ENCODE measurements at places on chromosomes 6 and 20.

DNA sequence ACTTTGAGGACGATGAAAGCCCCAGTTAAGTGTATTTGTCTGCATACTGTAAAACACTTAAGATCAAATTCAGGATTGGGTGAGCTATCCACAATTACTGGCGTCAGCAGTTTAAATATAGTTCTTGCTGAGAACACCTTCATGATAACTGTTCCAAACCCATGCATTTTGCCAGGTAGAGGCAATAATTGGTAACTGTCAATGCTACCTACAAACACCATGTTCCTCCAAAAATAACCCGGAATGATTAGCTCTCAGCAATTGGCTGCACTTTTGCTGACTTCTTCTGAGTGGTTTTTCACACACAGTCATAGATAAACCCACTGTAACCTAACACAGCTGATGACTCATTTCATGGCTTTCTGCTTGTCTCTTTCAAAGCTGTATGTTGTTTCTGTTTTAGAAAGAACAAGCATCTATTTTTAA, 1358.6 kb upstream of the GJE1 start:
- DNase-seq = peak; percentile 33

DNA sequence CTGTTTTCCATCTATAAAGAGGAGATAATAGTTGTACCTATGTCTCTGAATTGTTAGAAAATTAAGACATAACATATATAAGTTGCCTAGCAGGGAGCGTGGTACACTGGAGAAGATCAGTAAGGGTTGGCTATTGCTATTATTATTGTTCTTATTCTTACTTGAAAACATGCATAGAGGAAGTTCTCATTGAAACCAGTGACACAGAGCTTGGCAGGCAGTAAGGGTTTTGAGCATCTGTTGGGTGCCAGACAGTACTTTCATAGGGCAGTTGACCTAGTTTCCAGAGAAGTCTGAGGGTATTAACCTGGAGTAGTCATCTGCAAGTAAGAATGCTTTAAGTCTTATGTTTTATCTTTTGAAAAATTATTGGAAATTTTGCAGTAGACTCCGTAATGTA, 13.3 kb upstream of the SGK1 start:
- no peak for DNase-seq

DNA sequence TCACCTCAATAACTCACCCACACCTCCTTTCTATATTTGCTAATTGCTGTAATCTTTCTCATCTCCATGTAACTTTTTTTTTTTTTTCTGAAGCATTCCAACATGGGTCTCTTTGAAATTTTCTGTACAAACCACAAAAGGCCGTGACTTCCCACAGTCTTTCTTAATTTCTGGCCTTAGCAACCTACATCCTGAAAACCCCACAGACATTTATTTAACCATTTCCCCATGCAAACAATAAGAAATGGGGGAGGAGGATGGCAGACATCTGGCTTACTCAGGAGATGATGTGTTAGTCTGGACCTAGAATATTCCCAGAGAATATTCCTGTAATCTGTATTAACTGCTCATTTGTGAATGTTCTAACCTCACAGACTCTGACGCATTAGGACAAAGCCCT, 57.6 kb downstream of the MEP1A start:
- peak; percentile 19 for DNase-seq

DNA sequence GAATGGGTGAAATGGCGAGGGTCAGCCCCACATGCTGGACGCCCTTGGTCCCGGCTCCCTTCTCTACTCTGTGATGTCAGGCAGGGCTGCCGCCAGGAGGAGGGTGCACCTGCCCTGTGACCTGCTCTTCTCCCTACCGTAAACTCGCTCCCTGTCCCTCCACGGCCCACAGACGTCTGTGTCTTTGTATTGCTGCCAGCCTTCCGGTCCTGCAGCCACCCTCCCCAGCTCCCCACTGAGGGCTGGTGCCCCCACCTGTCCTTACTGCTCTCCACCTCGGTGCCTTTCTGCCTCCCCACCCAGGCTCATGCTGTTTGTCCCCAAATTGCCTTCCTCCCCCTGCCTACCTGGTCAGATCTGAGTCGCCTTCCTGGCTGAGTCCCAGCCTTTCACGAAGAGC, 4.1 kb upstream of the CCR6 start:
- no peak for DNase-seq

GRCh38 chr20:9099372-9099771, 30.5 kb downstream of the PLCB4 start:
- DNase-seq = no peak

GRCh38 chr6:57013521-57013926, 33.0 kb upstream of the KIAA1586 start:
- peak; percentile 85 for DNase-seq

- DNase-seq = no peak
These were observed 198.5 kb upstream of the TAB2 start for GRCh38 chr6:149118737-149119653.

DNA sequence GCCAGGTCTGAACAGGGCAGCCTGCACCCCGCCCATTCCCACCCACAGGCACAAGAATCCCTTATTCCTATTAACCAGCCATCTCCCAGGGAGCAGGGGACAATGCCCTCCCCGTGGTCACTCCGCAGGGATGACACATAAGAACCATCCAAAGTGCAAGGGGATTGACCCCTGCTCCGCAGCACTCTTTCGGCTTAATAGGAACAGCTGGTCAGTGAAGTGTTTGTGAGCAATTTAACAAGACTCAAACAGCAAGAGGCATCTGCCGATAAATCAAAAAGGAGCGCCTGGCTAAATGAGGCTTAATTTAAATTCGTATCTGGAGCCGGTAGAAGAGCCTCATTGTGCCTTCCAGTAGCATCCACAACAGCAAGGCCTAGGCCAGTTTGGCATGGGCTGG, 389.4 kb downstream of the RNGTT start:
- no peak for DNase-seq

DNA sequence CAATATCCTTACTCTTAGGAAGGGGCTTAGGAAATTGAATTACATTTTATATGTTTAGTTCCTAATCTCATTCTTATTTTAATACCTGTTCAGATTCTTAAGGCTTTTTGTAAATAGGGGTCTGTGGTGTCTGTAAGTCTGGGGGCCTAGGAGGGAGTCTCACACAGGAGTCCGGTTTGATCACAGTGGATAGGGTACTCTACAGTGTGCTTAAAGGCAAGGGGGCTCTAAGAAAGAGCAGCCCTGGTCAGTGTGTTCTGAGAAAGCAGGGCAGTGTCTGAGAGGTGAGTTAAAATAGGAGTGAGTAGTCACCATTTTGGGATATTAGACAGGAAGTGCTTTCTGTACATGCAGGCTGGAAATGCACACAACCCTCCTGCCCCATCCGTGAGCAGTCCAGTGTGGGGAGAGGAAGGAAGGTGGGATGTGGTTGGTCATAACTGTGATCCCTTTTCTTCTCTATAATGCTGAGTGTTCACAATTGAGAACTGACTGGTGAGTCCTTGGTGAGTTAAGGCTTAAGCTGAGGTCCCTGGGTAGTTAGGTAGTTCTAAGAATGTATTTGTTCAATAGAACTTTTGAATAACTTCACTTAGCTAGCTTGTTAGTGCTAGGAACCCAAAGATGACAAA, 50.0 kb downstream of the CDKAL1 start:
- no peak for DNase-seq

GRCh38 chr20:21273755-21274386, 29.3 kb upstream of the XRN2 start:
- DNase-seq = no peak

DNA sequence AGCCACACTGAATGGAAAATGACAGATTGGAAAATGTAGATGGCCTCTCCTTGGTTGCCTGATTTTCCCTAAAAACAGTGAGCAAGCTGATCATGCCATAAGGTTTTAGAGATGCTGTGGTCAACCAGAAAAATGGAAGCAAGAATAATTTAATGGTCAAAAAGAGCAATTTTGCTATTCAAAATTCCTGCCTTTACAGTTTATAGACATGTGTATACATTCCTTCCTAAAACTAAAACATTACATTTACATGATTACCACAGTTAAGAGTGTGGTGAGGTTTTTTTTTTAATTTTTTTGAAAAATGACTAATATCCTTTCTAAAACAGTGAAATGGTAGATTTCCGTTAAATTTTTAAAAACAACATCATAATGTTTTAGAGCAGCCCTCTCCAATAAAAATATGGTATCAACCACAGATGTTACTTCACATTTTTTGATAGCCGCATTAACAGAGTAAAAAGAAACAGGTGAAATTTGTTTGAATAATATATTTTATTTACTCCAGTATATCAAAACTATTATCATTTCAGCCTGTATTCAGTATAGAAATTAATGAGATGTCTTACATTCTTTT, 407.0 kb upstream of the SOX4 start:
- DNase-seq = no peak

DNA sequence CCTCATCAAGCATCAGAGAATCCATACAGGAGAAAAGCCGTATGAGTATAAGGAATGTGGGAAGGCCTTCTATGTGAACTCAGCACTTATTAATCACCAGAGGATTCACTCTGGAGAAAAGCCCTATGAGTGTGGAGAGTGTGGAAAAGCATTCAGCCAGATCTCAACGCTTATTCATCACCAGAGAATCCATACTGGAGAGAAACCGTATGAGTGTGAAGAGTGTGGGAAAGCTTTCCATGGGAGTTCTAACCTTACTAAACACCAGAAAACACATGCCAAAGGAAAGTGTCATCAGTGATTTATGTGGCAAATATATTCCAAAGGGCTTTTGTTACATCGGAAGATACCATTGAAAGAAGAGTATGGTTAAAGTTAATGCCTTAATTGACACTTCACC, 25.4 kb downstream of the ZKSCAN8 start:
- DNase-seq = peak; percentile 71

DNA sequence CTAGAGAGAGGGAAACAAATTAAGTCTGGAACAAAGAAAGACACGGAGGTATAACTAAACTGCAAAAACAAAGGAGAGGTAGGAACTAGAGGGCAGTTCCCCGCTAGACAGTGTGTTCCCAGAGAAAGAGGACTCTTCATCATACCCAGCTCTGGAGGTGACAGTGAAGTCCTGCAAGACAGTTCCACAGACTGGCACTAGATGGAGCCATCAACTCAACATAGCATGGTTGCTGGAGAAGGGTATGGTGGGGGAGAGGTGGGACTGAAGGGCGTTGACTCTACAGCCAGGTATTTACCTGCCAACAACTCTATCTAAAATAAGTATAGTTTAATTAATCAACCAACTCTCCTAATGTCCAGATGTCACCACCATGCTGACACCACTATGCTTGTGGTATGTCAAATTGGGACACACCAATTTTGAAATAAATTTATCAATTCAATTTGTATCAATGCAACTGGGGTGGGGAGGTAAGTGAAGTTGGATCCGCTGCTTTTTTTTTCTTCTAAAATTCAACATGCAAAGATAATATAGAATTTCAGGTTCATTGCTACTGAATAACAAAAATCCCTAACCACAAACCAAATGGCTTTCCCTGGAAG, 9.7 kb downstream of the BACH2 start:
- DNase-seq = no peak

GRCh38 chr6:88490195-88490907, 324.2 kb upstream of the CNR1 start:
- DNase-seq = no peak

DNA sequence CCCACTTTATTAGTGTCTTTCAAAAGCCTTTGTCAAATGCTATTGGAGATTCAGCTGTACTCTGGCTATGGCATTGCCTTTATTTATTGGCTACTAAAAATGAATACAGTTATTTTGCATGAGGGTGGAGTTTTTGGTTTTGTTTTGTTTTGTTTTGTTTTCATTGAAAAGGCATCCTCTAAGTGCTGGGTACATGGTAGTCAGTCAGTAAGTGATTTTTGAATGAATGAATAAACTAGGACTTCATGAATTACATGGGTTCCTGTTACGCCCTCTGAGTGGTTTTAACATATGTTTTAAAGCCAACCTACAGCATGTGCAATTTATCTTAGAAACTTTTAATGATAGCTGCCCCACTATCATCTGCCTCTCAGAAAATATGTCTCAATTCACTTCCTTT, 38.9 kb upstream of the ENPP1 start:
- DNase-seq = no peak

GRCh38 chr6:69090132-69090531, 455.1 kb downstream of the ADGRB3 start:
- peak; percentile 6 for DNase-seq

GRCh38 chr6:139490482-139490881, 116.0 kb upstream of the CITED2 start:
- DNase-seq = no peak

DNA sequence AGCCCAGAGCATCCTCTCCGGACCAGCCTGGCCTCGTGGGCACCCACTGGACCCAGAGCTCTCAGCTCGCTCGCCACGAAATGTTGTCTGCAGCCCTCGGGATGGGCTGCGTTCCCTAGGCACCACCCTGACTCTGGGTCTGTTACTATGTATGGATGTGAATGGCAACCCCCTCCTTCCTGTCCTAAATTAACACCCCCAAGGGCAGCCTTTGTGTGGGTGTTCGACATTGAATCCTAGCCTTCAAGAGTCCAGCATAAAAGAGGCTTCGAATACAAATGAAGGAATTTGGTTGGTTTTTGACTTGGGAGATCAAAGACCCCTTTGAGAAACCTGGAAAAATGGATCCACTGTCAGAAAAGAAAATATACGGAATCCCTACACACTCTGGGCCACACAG, 86.1 kb downstream of the BMP7 start:
- DNase-seq = no peak

DNA sequence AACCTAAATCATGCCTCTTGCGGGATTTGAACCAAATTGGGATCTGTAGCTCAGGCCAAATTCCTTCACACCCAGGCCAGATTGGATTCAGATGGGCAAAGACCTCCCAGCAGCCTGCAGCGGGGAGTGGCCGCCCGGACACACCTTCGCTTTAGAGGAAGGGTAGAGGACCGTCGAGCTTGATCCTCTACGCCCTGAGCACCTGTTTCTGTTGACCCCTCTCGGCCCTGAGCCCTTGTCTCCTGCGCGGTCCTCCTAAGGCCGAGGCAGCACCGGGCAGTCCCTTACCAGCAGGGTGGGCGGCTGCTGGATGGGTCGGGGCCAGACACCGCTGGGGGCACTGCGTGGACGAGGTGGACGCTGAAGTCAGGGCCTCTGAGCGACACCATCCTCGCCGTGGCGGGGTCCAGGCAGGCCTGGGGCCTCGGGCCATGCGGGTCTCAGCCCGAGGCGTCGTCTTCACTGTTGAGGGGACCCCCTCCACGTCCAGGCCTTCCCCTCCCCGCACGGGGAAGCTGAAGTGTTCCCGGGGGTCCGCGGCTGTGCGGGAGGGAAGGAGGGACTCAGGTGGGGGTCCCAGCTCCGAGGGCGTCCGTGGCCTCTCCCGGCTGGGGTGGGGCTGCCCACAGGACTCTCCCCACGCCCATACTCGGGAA, 114.8 kb downstream of the SMOC2 start:
- DNase-seq = no peak

- DNase-seq = no peak
These were observed 48.9 kb downstream of the ATXN1 start for GRCh38 chr6:16712255-16712930.

DNA sequence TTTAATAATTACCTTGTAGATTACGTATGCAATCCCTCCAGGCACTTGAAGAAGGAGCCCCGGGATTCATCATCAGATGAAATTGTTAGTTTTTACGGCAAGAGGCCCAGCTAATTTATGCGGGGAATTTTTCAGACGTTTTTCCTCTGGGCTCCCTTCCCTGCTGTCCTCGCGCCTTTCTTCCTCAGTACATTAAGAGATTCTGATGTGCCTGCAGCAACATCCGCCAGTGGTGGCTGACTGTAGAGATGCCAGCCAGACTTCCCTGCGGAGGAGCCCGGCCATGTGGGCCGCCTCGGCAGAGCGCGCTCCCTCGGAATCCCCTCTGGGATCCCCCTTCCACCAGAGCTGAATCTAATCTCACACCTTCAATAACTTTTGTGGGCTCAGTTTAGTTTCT, 46.4 kb upstream of the POU3F2 start:
- DNase-seq = no peak

GRCh38 chr6:141152951-141153350, 979.8 kb upstream of the GJE1 start:
- DNase-seq = peak; percentile 30

Measured in GM04504 (cell line).